Putamen (tissue), 1 donor: ENCODE measurements at places on chromosomes 11 and 22.

- DNase-seq: peak; percentile 72
These were observed 25.0 kb upstream of the TMPRSS5 start for GRCh38 chr11:113730887-113731726.

GRCh38 chr11:44608991-44609782, 43.7 kb downstream of the CD82 start:
- no peak for DNase-seq

- peak; percentile 77 for DNase-seq
These were observed 27.3 kb downstream of the ARHGEF17 start for GRCh38 chr11:73335204-73335923.

- no peak for DNase-seq
These were observed 502.9 kb downstream of the BRD1 start for GRCh38 chr22:49324527-49325491.

- DNase-seq: no peak
These were observed 43.9 kb upstream of the GRIK4 start for GRCh38 chr11:120467627-120468026.

GRCh38 chr11:112366777-112367176, 106.1 kb upstream of the PLET1 start:
- no peak for DNase-seq

DNA sequence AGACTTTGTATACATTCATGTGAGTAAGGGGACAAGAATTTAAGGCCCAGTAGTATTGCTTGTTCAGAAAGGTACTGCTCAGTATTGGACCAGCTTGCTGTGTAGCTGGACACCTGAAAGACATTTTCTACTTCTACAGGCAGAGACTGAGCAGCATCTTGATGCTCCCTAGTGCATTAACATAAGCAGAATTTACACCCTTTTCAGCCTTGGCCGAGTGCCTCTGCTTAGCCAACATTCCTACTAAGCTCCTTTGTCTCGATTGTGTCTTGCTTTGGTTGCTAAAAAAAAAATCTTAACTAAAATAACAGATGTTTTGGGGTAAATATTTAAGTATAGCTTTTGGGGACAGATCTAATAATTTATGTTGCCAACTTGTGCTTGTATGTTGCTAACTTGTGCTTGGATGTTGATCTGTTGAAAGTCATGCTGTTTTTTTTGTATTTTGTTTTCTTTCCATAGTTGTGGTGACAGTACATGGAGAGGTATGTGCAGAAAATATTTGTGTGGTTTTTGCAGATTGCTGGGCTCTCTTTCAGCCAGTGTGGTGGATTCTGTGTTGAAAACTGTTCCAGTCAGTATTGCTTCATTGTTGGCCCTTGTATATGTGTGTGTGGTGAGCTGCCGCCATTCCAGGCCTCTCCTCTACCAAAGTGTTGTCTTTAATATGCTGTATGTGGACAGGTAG, 3.7 kb downstream of the PTS start:
- no peak for DNase-seq

GRCh38 chr22:29661336-29661735, 57.9 kb downstream of the NF2 start:
- no peak for DNase-seq

DNA sequence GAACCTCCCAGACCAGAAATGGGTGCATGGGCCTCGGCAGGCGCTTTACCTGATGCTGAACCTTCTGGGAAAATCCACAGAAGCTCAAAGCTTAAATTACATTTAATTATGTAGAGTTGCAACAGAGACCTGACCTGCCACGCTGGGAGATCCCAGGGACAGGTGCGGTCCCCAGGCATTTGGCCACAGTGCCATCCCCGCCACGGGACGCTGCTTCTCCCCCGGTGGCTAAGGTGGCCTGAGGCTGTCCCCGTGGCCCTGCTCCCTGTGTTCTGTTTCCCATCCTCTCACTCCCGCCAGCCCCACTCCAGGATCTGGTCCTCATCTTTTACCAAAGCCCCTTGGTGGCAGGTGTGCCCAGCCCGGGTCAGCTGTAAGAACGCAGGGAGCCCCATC, 39.6 kb downstream of the GRAMD4 start:
- no peak for DNase-seq

DNA sequence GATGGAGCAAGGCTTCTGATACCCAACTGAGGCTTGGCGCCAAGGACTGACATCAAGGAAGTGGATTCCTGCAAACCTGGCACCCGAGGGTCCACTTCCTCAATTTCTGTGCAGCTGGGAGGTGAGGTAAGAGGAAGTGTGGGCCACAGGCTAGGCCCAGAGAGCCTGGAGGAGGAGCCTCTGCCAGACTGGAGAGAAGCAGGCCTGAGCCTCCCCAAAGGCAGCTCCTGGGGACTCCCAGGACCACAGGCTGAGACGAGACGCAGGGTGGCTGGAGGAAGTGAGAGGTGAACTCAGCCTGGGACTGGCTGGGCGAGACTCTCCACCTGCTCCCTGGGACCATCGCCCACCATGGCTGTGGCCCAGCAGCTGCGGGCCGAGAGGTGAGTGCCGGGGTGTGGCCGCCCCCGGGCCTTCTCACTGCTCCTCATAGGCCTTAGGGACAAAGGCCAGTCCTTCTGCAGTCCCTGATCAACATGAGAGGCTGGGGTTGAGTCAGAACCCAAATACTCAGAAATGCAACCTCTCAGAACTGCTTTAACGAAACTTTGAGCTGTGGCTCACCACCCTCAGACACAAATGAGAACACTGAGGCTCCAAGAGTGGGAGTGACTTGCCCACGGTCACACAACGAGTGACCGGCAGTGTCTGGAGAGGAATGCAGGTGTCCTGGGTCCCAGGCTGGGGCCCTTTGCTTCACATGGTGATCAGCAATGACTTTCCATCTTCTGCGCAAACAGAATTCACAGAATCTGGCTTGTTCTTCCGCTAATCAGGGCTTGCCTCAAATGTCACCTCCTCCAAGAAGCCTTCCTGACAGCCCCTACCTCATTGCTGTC, at the start of gene NCF4:
Gene NCF4 (plus strand): TSS at position 186 of the 839 bp plus-strand sequence. CDS start 166 bp downstream, at position 352.
- peak; percentile 39 for DNase-seq

GRCh38 chr11:130854483-130854882, 61.8 kb downstream of the SNX19 start:
- DNase-seq: no peak

GRCh38 chr11:11580012-11580411, 41.8 kb downstream of the GALNT18 start:
- DNase-seq: no peak

GRCh38 chr11:127564810-127565209, 564.2 kb upstream of the KIRREL3 start:
- no peak for DNase-seq

DNA sequence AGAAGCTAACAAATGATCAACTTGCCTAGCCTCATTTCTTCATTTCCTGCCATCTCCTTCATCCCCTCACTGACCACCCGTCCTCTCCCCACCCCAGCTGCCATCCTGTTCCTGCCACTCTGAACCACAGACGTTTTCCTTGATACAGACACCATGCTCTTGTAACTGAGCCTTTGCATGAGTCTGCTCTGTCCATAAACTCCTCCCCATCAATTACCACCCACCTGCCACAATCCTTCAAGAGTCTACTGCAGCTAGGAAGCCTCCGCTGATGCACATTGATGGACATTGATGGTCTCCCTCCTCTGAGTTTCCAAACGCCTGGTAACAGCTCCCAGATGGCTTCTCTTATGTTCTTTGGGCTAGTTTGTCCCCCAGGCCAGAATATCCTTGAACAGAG, 193.8 kb downstream of the DBX1 start:
- no peak for DNase-seq

- no peak for DNase-seq
These were observed 346.6 kb downstream of the TTC28 start for GRCh38 chr22:28333088-28333487.

GRCh38 chr11:109303342-109303741, 118.6 kb upstream of the C11orf87 start:
- no peak for DNase-seq

- no peak for DNase-seq
These were observed 10.3 kb downstream of the FXYD2 start for GRCh38 chr11:117814204-117814765.

- DNase-seq: no peak
These were observed 7.3 kb downstream of the CDC42EP2 start for GRCh38 chr11:65321828-65322485.

DNA sequence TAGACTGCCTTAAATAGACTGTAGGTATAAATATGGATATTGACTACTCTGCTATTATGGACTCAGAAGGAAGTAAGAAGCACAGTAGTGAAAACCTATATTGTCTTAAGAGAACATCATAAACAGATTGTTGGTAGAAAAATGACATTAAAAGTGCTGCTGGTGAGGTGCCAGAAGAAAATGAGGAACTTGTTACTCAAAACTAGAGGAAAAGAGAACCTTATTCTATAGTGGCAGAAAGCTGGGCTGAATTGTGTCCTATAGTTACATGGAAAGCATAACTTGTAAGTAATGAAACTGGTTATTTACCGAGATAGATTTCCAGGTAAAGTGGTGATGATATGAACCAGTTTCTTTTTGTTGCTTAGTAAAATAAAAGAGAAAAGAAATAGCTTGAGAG, 109.7 kb upstream of the CTSC start:
- DNase-seq: no peak

DNA sequence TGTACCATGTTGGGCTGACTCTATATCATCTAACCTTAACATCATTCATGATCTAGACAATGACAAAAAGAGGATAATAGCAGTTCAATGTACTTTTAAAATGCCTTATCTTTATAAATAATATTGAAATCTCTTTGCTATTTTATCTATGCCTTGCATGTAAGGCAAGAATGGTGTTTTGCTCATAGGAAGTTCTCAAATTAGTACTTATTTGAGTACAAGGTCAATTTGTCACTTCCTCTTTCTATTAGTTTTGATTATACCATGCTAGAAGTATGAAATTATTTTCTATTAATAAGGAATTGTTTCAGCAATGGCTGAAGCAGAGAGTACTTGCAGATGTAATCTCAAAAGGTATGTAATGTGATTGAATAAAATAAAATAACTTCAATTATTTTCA, 1285.4 kb upstream of the TENM4 start:
- no peak for DNase-seq

- DNase-seq: peak; percentile 75
These were observed 460 bp downstream of the ZC3H12C start for GRCh38 chr11:110093407-110094297.

GRCh38 chr22:45756558-45756957, 84.9 kb downstream of the ATXN10 start:
- no peak for DNase-seq

DNA sequence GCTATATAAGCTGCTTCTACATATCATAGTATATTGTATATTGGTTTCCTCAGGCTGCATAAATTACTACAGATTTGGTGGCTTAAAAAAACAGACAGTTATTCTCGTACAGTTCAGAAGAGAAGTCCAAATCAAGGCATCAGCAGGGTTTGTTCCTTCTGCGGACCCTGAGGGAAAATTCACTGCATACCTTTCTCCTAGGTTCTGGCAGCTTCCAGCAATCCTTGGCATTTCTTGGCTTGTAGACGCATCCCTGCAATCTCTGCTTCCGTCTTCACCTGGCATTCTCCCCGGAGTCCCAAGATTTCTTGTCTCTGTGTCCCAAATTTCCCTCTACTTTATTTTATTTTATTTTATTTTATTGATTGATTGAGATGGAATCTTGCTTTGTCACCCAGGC, 142.8 kb downstream of the COMMD9 start:
- DNase-seq: no peak

- no peak for DNase-seq
These were observed 12.0 kb upstream of the CAT start for GRCh38 chr11:34426766-34427185.

DNA sequence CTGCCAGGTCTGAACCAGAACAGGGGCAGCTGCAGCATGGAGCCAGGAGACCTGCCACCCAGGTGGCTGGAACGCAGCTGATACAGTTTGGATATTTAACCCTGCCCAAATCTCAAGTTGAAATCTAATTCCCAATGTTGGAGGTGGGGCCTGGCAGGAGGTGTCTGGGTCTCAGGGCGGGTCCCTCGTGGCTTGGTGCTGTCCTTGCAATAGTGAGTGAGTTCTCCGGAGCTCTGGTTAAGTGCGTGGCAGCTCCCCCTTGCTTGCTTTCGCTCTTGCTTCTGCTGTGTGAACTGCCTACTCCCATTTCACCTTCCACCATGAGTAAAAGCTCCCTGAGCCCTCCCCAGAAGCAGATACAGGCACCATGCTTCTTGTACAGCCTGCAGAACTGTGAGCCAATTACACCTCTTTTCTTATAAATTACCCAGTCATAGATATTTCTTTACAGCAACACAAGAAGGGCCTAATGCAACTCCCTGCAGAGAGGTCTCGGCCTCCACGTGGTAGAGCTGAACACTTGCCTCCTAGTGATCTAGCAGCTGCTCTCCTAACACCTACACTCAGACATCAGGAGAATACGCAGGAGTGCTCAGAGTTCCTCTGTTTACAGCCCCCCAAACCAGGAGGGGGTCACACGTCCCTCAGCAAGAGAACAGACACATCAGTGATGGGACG, 203.7 kb downstream of the CTTN start:
- DNase-seq: no peak

GRCh38 chr11:69828971-69829344, 9.7 kb upstream of the FGF3 start:
- DNase-seq: no peak

DNA sequence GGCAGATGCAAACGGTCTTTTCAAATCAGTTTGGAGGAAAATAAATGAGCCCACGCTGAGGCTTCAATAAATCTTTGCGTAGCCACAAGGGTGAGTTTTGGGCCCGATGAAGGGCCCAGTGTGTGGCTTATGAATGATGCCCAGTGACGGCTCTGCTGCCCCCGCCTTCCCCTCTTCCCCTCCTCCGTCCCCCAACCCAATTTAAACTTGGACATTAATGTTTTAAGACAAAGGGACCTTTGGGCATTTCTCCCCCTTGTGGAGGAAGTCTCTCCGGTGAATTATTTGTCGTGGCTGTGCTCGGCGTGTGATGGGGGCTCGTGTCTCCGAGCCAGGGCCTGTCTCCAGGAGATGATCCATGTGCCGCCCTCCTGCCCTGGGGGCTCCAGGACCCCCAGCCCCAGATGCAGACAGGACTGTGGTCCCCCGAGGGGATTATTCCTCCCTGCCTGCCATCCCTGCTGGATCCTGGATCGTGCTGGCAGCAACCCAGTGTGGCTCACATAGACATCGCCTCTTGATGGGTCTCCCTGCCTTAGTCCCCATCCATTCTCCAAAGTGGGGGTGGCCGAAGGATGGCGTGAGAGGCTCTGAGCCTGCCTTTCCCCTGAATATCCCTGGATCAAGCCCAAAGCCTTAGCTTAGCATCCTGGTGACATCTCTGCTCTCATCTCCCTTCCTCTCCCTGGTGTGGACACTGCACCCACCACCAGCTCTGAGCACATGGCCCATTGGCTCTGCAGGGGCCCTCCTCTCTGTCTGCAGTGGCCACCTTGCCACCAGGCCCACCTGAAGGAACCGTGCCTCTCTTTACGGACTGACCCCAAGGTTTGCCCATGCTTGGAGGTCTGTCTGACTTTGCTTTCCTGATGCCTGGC, 56.4 kb downstream of the SMIM38 start:
- DNase-seq: peak; percentile 2
